ENCODE measurements at places on chromosomes 5 and 9.

DNA sequence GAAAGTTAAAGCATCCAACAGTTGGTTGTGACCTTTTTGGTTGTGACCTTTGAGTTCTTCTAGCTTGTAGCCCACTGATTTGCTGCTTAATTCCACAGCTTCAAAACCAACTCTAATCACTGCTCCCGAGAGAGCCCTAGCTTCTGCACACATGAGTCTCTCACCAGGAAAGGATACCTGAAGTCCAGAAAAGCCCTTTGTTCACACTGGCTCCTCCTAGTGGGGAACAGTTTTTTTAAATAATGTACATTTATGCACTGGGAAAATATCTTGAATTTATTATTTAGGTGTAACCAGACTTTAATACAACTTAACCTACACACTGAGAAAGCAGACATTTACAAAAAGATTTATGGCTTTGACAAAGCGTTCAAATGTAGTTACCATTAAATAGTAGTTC is 120.2 kb upstream of the CCDC152 start:
- no peak for DNase-seq

- no peak for DNase-seq
Observed at GRCh38 chr5:158739951-158740757, 359.6 kb downstream of the EBF1 start.

- no peak for DNase-seq
Observed at GRCh38 chr5:135195270-135195608, 161.2 kb upstream of the PITX1 start.

- no peak for DNase-seq
Observed at GRCh38 chr5:132386644-132387286, 17.3 kb downstream of the SLC22A5 start.

GRCh38 chr9:135033487-135033886 is 54.0 kb upstream of the OLFM1 start:
- no peak for DNase-seq

DNA sequence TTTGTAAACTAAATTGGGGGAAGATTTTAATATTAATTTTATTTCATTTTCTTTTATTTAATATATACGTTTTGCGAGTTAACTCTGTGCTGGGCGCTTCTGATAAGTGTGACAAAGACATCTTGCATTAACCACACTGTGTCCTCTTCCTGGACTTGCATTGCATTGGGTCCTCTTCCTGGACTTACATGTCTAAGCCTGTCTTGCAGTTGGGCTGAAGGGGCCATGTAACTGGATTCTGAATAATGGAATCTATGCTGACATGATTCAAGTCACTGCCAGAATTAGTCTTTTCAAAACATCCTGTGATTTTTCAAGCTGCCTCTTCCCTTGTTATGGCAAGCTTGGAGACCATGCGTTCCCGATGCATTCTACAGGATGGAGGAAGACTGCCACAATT is 122.6 kb downstream of the TRIM32 start:
- no peak for DNase-seq

GRCh38 chr9:88954066-88954465 is 37.2 kb upstream of the S1PR3 start:
- no peak for DNase-seq

DNA sequence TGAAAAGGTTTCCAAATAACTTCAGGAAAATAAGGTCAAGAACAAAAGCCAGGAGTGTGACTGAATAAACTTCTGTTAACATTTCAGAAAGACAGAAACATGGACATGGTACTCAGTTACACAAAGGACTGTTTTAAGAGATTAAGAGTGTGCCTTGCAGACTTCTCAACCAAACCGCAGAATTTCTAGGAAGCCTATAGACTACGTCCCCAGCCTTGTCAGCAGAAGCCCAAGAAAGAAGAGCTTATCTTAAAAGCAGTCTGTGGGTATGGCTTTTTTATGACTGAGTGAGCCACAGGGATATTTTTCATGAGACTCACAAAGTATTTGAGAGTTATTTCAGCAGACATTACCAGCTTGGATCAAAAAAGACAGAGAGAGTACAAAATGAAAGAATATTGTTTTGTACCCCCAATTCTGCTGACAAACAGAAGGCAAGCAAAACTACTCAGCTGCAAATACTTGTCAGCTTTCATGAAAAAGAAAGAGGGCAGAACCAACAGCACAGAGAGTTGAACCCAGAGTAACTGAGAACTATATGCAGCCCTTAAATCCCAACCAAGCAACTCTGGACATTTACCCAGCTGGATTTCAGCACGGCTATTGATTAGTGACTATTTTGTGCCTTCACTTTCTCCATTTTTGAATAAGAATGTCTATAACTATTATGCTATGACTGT is 711.0 kb upstream of the CTNND2 start:
- DNase-seq, result no peak

GRCh38 chr5:42813533-42813932 is 1.8 kb upstream of the SELENOP start:
- DNase-seq, result no peak

DNA sequence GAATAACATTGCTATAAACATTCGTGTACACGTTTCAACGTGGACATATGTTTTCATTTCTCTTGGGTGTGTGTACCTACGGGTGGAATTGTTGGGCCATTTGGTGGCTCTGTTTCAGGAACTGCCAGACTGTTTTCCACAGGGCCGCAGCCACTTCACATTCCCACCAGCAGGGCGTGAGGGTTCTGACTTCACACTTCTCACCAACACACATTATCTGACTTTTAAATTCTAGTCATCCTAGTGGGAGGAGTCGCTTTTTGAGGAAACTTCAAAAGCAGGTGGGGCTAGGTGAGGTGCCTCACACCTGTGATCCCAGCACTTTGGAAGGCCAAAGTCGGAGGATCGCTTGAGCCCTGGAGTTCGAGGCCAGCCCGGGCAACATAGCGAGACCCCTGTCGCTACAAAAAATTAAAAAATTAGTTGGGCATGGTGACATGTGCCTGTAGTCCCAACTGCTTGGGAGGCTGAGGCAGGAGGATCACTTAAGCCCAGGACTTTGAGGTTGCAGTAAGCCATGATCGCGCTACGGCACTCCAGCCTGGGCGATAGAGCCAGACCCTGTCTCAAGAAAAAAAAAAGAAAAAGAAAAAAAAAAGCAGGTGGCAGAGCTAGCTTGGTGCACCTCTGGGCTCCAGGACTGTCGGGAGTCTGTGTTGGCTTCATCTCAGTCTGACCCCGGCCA is 28.5 kb downstream of the TSPAN17 start:
- DNase-seq, result no peak

DNA sequence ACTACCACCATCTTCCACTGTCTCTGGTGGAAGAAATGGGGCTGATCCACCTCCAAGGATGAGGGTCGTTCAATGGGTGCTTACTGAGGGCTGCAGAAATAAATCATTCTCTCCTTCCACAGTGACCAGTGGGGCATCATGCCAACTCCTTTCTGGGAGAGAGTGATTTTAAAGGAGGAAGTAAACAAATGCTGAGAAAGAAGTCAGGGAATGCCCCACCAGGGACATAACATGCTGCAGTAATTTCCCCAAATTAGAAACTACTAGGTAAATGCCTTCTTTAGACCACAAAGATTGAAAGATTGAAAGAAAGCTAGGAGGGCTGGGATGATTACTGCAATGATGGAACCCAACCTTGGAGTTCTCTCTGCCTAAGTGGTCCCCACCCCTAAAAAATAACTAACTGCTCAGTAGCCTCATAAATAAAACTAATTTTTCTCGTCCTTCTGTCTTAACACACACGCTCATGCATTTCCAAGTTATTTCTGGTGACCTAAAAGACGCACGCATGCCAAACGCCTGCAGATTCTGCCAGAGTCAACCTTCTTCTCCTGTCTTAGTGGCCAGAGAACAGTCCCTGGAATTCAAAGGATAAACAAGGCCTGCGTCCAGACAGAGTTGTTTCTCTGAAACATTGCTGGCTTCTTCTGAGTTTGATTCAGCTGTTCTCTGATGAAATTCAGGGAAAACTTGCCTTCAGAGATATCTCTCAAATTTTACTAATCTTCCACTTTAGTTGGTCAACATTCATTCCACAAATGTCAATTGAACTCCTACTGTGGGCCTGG is 250.0 kb downstream of the NR3C1 start:
- DNase-seq, result no peak

GRCh38 chr9:117772960-117773359 is 68.8 kb downstream of the TLR4 start:
- no peak for DNase-seq

- no peak for DNase-seq
Observed at GRCh38 chr5:97192580-97193354, 9.7 kb upstream of the RIOK2 start.

GRCh38 chr5:81397176-81397575 is 3.2 kb upstream of the ACOT12 start:
- DNase-seq, result no peak

GRCh38 chr5:54696346-54696745 is 178.8 kb downstream of the SNX18 start:
- no peak for DNase-seq

DNA sequence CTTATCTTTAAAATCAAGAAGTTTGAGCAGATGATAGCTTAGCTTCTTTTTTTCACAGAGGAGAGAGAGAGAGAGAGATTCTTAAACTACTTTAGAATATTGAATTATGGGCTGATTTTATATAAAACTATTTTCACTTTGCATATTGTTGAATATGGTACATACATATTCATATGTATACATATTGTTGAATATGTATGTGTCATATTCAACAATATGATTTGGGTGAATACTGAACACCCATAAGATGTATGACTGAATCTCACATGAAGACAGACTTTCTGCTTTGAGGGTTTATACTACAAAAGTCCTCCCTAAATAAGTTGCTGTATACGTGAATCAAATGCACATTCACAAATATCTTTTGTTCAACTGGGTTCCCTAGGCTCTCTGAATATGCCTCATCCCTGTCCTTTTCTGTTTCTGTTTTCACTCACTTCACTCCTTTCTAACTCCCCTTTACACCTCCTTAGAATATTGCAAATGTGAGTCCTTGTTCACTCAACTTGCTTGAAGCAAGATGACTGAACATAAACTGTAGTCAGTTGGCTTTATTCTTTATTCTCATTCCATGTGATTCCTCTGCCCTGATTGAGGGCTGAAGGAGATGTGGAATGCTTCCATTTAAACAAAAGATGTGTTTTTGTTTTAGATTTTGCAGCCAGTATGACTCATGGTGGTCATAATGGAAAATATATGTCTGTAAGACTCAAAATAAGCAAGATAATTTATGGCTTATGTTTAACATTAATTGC is 225.4 kb upstream of the DAB2 start:
- no peak for DNase-seq

- DNase-seq, result no peak
Observed at GRCh38 chr5:41482715-41483114, 27.7 kb downstream of the PLCXD3 start.

DNA sequence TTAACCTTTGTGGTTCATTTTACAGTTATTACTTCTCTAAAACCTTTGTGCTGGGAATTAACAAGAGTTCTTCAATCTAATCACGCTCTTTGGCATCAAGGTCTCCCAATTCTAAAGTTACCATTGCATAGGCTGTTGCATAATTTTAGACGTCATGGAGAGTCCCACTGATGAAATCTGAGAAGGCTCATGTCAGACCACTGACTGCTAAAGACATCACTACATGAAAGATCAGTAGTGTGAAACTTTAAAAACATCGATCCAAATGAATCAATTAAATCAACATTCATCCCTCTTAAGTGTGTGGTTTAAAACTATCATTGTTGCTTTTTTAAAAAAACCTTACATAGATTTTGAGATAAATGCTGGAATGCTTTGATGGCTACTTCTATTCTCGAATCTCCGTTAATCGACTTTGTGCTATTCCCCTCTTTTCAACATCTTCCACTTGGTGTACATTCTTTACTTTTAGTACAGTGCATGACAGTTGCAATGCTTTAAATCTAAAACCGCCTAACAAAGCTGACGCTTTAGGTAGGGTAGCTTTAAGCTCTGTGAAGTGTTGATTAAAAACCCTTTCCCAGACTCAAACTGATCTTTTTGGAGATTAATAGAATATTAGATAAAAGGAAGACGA is 33.6 kb downstream of the NR2F1 start:
- DNase-seq, result no peak

GRCh38 chr5:150649108-150650020 is 8.9 kb downstream of the SYNPO start:
- no peak for DNase-seq

- DNase-seq, result no peak
Observed at GRCh38 chr9:132487980-132488535, 78.0 kb downstream of the CFAP77 start.

DNA sequence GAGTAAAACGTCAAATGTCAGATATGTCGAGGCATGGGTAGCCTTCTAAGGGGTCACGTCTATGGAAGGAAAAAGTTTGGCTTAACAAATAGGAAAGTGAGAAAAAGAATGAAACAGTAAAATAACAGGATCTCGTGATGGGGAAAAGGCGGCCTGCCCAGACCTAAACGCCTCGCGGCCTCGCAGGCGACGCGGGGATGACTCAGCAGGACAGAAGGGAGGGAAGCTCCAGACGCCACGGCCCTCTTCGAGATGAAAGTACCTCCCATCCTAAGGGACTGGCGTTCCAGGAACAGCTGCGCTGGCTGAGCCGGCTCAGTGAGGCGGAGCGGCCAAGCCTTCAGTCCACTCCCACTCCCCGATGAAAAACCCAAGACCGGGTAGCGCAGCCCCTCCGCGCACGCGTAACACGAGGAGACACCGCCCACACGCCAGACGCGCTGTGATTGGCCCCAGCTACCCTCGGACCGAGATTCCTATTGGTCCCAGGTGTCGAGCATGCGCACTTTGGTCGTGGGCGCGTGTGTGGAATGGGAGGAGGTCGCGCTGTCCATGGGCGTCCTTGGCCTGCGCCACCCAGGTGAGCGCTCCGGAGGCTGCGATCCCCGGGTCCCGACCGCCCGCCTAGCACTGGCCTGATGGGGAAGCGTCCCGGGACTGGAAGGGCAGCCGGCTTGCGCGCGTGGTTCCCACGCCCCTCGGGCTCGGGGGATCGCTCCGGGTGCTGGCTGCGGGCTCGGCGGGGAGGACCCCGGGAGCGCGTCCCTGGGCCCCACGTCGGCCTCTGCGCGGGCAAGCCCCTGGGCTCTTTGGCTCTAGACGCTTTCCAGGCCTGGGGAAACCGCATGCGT is 588.5 kb downstream of the MTRR start:
- DNase-seq, result peak; percentile 92

- DNase-seq, result no peak
Observed at GRCh38 chr5:124373883-124374282, 372.6 kb downstream of the ZNF608 start.

- DNase-seq, result no peak
Observed at GRCh38 chr9:33080534-33080933, 4.1 kb upstream of the SMU1 start.

GRCh38 chr5:2894316-2894715 is 142.8 kb upstream of the IRX2 start:
- no peak for DNase-seq

DNA sequence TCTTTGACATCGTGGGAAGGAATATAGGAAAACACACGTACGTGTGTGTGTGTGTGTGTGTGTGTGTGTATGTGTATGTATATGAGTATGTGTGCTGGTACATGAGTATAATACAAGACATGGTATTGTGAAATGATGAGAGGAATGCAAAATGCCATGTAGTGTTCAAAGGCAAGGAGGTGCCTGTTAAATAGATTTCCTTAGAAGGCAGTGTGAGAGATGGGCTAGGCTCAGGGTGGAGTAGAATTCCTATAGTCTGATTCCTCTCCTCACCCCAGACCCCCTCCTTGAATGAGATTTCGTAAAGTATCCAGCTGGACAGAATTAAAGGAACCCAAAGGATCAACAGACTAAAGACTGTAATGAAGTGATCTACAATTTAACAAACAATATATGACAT is 11.1 kb downstream of the GPR21 start:
- DNase-seq, result no peak

All from renal cortex interstitium (tissue), 15 donors.